Liver (tissue), 10 donors: ENCODE measurements at places on chromosomes 6 and 20.
A peak's percentile ranks its signal among the peaks of the same experiment; 100 is the strongest.

GRCh38 chr6:11393713-11394627 is 143.6 kb upstream of the TMEM170B start:
- H3K4me1 ChIP-seq = peaks cover 7% of the 10 kb centered on the region
- no peak overlapping the region for H3K4me3 ChIP-seq
- DNase-seq = no peak

DNA sequence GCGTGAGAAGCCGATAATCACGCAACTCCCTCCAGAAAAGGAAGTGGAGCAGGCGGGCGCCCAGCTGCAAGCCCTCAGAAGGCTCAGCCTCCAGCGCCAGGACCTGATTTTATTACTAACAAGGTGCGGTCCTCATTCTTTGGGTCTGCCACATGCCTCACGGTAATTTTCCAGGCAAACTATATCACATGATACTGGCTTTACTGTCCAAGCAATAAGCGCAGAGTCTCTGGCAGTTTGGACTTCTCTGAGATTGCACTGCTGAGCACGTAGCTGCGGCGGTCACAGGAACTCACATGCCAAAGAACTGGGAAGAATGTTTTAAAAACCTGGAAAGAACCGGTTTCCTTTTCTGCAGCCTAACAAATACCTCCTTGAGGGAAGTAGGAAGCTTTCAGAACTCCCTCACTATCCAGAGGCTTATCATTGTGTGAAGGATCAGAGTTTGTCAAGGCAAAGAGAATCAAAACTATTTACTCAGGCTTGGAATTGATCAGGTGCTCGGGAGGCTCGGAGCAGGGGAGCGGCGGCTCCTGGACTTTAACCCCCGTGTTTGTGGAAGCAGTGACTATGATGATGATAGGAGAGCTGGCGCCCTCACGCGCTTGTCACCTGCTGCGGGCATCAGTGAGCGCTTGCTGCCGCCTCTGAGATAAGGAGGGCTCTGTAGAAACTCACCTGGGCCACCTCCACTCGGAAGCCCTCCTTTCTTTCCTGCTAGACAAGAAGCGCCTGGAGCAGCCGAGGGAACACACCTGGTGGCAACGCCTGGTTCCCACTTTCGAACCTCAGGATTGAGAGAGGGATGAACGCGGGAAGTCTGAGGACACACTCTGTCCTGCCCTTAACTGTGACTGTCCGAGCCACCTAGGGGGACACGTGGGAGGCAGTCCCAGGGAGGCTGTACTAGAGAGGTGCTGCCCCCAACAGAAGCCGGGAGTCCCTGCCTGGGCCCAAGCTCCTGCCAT is 27.2 kb upstream of the SYNJ2 start:
- no peaks in the 10 kb centered on the region for H3K36me3 ChIP-seq
- peak overlapping the region; percentile 30 for H3K4me3 ChIP-seq
- peak overlapping the region; percentile 84 for H3K27ac ChIP-seq
- DNase-seq = peak; percentile 65
- H3K4me1 ChIP-seq = peaks cover 9% of the 10 kb centered on the region

DNA sequence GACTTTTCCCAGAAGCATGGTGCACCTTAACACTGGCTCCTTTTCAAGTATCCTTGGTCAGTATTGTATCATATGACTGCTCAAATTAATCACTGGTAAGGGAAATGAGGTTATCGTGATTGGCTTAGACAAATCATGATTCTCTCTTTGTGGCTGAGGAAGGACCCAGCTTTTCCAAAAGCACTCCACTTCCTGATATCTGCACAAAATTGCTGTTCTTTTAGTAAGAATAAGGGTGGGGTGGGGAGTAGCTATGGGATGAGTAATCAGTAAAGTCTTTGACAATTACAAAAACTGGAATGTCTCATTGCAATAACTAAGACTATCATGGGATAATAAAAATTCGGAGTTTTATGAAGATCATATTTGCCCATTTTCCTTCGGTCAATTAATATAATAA is 9.0 kb upstream of the RIPPLY2 start:
- no peak overlapping the region for H3K4me3 ChIP-seq
- no peaks in the 10 kb centered on the region for H3K4me1 ChIP-seq
- DNase-seq = no peak
- no peaks in the 10 kb centered on the region for H3K36me3 ChIP-seq
- no peaks in the 10 kb centered on the region for H3K27me3 ChIP-seq

GRCh38 chr20:59580146-59580946 is 24.0 kb upstream of the PHACTR3 start:
- DNase-seq = no peak
- no peak overlapping the region for H3K4me3 ChIP-seq
- H3K4me1 ChIP-seq = no peaks in the 10 kb centered on the region
- no peaks in the 10 kb centered on the region for H3K36me3 ChIP-seq
- no peak overlapping the region for H3K27ac ChIP-seq
- H3K27me3 ChIP-seq = peaks cover 4% of the 10 kb centered on the region

- DNase-seq = peak; percentile 61
- no peak overlapping the region for H3K27ac ChIP-seq
- H3K27me3 ChIP-seq = no peaks in the 10 kb centered on the region
These were observed 52.0 kb upstream of the SMOC2 start for GRCh38 chr6:168388641-168389633.

DNA sequence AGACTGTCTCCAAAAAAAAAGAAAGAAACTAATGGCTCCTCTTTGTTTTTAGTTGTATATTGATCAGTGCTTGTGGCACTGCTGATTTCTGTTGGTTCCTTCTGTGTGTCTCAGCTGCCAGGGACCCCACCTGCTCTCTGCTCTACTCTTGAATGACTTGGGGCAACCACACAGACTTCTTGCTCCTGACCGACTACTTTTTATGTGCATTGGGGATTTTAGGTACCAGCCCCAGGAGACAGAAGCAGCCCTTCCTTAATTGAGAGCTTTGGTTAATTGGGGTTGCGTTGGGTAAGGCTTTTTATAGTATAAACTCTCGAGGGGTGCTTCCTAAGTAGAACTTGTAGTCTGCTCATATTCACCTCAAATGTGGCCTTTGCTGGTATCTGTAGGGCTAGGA is 6.9 kb downstream of the STK35 start:
- H3K27me3 ChIP-seq = no peaks in the 10 kb centered on the region
- peaks cover 2% of the 10 kb centered on the region for H3K4me1 ChIP-seq
- H3K4me3 ChIP-seq = no peak overlapping the region
- no peaks in the 10 kb centered on the region for H3K36me3 ChIP-seq
- H3K27ac ChIP-seq = peak overlapping the region; percentile 8
- DNase-seq = no peak

DNA sequence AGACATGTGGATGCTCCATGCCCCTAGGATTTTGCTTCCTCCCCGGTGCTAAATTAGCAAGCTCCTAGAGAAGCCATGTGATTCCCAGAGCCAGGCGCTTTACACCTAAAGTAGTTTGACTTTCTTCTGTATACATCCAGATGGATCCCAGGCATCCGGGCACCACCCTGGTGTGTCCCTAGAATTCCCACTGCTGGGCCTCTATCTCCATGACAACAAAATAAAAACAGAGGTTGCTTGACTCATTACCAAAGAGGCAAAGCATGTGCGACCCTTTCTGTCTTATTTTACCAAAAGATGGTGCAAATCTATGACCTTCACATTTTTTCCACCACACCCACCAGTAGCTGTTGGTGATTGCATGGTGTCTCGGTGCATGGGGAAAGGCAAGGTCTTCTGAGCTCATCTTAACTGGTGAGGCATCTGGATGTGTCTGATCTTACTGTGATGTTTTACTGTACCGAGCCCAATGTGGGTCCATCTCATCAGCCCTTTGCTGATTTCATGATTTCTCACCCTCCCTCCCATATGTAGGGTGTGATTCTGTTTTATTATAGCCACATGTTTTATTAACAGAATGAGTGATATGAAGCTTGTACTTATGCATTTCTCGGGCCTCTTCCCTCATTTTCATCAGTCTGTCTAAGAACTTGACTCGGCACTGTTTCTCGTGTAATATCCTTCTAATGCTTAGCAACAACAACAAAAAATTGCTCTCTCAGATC is 27.4 kb upstream of the VAPB start:
- H3K4me3 ChIP-seq = no peak overlapping the region
- peaks cover 15% of the 10 kb centered on the region for H3K36me3 ChIP-seq
- no peak overlapping the region for H3K27ac ChIP-seq
- H3K27me3 ChIP-seq = no peaks in the 10 kb centered on the region
